Right renal pelvis (tissue), 4 donors: ENCODE measurements at places on chromosomes 2 and 18. TPM values are rescaled to one million over a fixed set of nuclear protein-coding genes. Genes with fewer than 3 reads are reported as not detected.

DNA sequence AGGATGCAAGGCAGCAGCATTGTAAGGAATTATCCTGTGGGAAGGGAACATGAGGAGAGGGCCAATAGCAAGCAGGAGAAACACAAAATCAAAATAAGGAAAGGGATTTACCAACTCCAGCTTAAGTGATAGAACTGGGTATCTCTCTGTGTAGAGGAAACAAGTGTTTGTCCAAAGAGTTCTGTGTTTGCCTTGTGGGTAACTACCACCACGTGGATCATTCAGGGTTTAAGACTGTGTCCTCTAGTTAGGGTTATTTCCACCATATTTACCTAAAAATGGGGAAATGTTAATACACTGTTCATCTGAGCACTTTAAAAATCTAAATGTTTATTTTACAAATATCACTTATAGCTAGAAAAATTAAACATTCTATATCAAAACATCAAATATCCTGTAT is 283.3 kb downstream of the EIPR1 start:
- no peak for DNase-seq

GRCh38 chr2:169015943-169016342 is 15.2 kb downstream of the ABCB11 start:
- DNase-seq, result no peak

The CSRNP3 gene
- 10.9 TPM for polyA plus RNA-seq

GRCh38 chr2:134194519-134194918 is 59.4 kb upstream of the MGAT5 start:
- no peak for DNase-seq

- no peak for DNase-seq
Measured at GRCh38 chr18:26504831-26505230, 43.5 kb downstream of the KCTD1 start.

- no peak for DNase-seq
Measured at GRCh38 chr2:240615396-240615795, 9.9 kb upstream of the GPR35 start.

The RRM2 gene
- 47.1 TPM for polyA plus RNA-seq

DNA sequence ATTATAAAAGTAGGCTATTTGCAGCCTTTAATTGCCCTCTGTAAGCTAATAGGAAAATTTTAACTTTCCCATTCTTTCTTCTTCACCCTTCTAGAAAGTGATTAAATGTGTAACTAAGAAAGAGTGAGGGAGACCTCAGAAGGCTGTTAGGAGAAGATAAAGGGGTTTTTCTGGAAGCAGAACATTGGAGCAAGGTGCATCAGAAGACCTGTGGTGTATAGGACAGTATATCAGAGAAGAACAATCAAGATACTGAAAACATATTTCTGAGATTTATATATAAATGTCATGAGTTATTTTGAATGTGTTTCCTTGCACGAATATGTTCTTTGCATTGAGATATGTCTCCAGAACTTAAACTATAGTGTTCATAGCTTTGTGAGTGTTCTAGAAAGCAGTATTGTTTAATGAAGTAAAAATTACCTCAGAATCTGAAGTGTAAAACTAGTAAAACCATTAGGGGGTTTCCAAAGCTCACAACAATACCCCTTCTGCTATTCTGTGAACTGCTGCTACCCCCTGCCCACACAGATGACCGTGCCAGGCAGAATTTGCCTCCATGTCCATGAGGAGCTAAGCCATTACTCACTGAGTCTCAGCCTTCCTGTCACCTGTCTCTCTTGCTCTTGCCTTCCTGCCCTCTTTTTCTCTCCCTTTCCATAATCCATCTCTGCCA is 537.9 kb downstream of the EPHA4 start:
- DNase-seq, result no peak

DNA sequence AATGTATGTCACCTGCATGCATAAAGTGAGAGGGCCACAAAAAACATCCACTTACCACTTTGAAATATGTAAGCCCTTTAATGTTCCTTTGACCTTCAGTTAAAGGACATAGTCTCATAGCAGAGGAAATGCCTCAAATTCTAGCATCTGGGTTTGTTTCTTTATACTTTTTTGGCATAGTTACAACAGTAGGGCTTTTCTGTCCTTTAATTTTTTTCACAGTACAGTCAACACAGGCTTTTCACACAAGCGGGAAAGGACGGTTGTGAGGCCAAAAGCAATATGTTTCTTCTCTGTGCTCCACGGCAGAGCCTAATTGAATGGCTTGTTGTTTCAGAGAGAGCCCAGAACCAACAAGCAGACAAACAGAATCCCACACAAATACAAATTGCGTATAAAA is 57.6 kb downstream of the CRIM1 start:
- no peak for DNase-seq

The GALR1 gene
- polyA plus RNA-seq, result 0.07 TPM

The MERTK gene
- 19.5 TPM for polyA plus RNA-seq
